ENCODE measurements at places on chromosomes 2 and 18.

DNA sequence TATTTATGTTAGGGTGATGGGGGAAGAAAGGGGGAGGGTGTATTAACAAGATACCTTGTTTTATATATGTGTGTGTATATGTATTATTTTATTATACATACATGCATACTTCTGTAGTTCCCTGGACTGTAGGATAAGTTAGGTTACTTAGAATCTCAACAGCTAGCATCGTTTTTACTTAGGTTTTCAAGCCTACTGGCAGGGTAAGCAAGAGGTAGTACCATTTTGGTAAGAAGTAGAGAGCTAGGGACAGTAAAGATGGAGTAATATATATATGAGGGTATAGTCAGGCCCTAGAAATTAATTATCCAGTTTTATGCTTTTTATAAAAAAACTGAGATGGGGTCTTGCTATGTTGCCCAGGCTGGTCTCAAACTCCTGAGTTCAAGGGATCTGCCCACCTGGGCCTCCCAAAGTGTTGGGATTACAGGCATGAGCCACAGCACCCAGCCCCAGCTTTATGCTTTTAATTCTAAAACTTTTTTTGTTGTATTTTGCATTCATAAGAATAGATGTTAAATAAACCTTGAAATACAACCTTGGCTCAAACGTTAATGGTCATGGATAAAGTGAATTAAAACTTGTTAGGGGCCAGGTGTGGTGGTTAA is 13.2 kb downstream of the MSH6 start:
- DNase-seq: no peak

DNA sequence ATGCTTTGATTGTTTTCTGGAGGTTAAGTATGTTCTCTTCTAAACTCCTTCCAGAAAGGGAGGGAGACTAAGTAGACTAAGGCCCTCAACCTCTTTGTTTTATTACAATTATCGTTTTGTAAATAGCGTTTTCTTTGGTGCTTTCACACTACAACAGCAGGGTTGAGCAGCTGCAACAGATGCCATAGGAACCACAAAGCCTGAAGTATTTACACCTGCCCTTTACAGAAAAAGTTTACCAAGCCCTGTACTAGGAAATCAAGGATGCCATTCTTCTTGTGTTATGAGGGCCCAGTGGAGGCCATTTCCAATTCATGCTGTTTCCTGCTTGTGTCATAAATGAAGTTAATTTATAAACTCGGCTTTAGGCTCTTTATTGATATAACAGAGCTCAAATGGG is 914.8 kb downstream of the DCDC2C start:
- no peak for DNase-seq

- no peak for DNase-seq
Observed at GRCh38 chr2:136085453-136086209, 32.3 kb downstream of the CXCR4 start.

- DNase-seq: no peak
Observed at GRCh38 chr2:102895376-102895775, 133.5 kb downstream of the TMEM182 start.

- no peak for DNase-seq
Observed at GRCh38 chr2:66960161-66960560, 437.0 kb upstream of the ETAA1 start.
